ENCODE measurements at places on chromosomes 2 and 18.

DNA sequence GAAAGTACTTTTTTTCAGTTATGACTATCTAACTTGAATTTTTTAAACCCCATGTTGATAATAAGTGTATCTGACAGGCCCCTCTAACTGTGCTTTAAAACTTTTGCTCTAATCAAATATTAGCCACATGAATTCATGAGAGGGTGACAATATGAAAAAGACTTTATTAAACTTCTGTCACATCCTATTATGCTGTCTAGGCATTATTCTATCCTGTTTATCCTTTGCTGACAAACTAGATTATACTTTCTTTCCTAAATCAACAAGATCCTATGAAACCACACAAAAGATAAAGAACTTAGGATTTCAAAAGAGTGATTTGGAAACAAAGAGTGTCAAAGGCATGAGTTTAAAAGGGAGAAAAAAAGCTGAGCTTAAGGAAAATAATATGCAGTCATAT, 57.8 kb downstream of the ST6GAL2 start:
- DNase-seq = no peak

DNA sequence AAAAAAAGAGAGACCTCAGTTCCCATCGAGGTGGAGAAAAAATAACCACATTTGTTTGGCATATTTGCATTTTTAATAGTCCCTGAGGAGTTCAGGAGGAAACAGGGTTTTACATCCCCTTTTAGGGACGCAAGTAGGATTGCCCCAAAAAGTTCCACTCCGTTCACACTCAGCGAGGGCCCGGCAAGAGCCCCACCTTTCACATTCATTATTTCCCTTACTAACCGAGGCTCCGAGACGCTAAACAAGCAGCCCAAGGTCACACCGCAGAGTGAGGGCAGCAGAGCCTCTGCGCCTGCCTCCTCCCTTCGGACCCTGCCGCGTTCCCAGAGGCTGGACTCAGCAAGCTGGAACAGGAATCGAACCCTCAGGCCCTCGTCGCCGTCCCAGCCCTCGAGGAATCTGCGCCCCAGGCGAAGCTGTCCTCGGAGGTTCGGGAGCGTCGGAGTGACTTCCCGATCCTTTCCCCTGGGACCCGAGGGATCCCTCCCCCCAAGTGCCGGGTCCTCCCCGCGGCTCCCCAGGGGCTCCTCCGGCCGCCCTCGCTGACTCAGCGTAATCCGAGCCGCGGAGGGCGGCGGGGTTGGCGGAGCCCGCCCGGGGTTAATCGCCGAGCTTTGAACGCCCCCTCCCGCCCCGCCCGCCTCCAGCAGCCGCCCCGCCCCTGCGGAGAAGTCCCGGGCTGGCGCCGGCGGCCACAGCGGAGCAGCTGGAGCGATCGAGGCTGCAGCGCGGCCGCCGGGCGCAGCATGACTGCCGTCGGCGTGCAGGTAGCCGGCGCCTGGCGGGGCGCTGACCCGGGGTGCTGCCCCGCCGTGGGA, at the start of gene TMEM37:
TMEM37 (plus strand) TSS at position 700 of the 821 bp plus-strand sequence; CDS start at position 750, 50 bp downstream.
- DNase-seq = peak; percentile 40

- DNase-seq = peak; percentile 28
These were observed 9.0 kb downstream of the METTL21A start for GRCh38 chr2:207616185-207616584.

GRCh38 chr2:98348066-98348561, 1.9 kb downstream of the CNGA3 start:
- DNase-seq = no peak

DNA sequence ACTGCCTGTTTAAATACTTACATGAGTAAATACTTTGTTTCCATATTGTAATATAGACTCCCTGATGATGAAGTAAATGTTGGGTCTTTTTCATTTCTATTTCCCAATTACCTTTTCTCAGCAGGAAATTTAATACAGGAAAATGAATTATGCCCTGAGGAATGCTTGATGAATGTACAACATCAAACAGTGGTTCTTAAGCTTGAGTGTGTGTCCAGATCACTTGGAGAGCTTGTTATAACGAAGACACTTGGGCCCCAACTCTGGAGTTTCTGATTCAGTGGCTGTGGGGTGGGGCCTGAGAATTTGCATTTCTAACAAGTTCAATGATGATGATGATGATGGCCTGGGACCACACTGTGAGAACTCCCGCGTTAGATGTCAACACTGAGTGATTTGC, 7.1 kb upstream of the ME2 start:
- no peak for DNase-seq

DNA sequence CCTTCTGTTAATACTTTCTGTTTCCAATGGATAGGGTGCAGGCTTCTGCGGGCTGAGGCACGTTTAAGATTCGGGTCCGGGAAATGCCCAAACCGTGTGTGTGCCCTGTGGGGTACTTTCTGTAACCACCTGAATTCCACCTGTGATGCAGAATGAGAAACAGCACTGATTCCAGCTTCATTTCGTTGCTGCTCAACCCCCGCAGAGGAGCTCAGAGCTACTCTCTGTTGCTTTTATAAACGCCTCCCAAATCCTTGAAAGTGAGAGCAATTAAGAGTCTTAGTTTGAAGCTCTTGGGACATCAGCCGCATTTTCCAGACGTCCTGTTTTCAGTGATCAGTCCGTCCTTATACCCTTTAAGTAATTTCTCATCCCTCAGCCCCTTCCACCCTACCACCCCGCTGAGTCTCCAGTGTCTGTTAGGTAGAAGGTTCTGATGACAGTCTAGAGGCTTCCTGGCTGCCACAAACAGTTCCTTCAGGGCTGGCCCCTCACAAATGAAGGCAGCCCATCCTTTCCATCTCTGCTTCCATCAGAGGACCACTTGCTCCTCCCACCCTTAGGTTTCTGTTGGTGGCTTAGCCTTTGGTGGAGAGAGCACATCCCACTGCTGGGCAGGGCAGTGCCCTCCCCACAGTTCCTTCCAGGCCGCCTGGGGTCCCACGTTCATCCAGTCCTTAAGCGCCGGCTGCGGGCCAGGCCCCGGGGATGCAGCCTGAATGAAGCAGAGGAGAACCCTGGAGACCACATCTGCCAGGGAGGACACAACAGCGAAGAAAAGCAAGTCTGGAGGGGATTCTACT, 230.1 kb downstream of the SEPTIN10 start:
- no peak for DNase-seq

- DNase-seq = peak; percentile 100
These were observed 150.7 kb upstream of the DLX2 start for GRCh38 chr2:172253190-172254052.

DNA sequence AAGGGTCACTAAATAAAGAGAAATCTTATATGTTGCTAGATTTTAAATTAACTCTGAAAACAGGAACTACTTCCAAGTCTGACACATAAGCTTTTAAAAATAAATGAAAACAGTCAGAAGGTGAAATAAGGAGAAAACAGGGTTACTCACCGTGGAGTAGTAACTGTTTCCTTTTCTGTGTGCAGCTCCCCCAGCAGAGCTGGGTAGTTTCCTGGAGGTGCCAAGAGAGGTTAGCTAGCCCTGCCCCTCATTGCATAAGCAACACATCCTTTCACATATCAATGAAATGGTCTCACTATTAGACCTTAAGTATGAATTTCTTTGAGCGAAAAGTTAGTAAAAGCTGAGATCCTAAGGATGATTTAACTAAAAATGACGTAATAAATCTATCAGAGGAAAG, 54.0 kb upstream of the GPR75 start:
- DNase-seq = peak; percentile 32

DNA sequence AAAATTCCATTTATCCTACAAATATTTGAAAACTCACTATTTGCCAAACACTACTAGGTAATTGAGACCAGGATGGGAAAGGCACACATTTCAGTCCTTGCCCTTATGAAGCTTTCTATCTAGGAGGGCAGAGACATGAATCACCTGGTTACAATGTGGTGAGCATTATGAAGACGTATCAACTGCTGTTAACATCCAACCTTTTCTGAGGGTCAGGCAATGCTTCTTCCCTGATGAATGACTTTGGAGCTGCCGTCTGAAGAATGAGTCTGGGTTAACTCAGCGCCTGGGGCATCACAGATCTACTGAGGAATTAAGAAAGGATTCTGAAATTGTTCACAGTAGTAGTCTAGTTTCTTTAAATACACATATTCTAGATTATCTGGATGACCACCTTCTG, 62.1 kb upstream of the NOSTRIN start:
- no peak for DNase-seq

GRCh38 chr2:230930928-230931555, 6.0 kb upstream of the GPR55 start:
- no peak for DNase-seq

DNA sequence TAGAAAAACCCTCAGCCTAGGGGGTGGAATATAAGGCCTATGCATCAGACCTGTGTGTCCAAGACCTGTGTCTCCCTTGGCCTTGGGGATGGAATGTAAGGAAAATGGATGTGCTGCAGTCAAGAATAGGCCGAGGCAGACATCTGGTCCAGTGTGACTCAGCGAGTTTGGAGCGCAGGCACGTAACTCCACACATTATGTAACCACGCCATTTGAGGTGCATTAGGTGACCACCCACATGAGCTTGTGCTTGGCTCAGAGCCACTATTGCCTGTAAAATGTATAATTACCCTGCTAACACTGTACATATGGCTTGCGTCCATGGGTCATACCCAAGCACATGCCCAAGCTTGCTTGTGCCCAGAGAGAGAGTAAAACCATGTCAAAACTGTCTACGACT, 580.9 kb upstream of the HNMT start:
- no peak for DNase-seq

DNA sequence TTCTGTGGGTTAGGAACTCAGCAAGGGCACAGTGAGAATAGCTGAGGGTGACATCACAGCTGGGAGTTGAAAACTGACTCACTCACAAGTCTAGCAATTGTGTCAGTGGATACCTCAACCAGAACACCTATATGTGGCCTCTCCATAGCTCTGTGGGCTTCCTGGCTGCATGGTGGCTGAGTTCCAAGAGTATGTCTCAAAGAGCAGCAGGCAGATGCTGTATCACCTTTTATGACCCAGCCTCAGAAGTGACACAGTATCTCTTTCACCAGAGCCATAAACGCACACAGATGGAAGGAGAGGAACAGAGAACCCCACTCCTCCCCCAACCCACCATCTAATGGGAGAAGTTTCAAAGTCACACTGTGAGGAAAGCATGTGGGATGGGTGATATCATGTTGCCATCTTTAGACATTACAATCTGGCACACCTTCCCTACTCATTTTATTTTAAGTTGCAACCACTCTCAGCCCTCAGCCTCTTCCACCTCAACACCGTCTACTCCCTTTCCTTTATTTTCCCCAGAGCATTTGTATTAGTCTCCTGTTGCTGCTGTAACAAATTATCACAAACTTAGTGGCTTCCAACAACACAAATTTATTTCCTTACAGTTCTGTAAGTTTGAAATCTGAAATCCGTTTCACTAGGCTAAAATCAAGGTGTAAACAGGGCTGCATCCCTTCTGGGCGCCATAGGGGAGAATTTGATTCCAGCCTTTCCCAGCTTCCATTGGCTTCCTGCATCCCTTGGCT, 134.6 kb upstream of the SPATS2L start:
- DNase-seq = no peak

DNA sequence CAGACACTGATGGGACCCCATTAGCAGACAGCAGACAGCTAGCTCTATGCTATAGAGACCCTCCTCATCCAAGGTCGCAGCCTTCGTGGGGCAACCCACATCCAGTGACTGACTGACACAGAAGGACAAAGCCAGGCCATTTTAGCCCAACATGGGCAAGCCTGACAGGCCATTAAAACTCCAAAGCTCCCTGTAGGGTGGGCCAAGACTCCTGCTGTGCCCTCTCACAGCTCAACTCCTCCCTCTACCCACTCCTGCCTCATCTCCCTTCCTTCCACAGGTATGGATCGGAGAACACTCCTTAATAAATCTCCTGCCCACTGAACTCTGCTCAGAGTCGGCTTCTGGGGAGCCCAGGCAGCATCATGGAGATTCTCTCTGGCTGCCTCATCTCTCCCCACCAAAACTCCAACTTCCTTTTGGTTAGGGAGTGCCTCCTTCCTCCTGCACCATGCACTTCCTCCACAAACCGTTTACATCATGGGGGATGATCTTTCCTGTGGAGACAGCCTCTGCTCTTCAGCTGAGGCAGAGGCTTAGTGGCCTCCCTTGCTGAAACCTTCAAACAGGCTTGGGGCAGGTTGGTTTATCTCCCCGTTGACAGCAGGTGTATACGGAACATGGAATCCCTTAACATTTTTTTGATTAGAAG, 86.5 kb downstream of the ACTR3 start:
- no peak for DNase-seq

- peak; percentile 42 for DNase-seq
These were observed 20.9 kb downstream of the THNSL2 start for GRCh38 chr2:88190808-88191721.

GRCh38 chr2:205695460-205695991, 13.2 kb downstream of the NRP2 start:
- DNase-seq = peak; percentile 73

DNA sequence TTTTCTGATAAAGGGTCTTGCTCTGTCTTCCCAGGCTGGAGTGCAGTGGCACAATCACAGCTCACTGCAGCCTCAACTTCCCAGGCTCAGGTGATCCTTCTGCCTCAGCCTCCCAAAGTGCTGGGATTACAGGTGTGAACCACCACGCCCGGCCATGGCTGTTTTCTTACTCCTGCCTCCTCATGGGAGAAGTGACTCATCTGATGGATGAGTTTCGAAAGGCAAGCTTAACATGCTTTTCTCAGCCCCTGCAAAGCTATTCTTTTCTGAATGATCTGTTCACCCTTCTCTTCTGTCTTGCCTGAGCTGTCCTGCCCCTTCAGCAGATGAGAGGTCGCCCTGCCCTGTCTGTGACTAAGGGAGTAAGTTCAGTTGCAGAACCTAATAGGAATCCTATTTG, 929 bp upstream of the CREG2 start:
- DNase-seq = peak; percentile 51

- no peak for DNase-seq
These were observed 154.6 kb downstream of the ERBB4 start for GRCh38 chr2:212384027-212384426.

DNA sequence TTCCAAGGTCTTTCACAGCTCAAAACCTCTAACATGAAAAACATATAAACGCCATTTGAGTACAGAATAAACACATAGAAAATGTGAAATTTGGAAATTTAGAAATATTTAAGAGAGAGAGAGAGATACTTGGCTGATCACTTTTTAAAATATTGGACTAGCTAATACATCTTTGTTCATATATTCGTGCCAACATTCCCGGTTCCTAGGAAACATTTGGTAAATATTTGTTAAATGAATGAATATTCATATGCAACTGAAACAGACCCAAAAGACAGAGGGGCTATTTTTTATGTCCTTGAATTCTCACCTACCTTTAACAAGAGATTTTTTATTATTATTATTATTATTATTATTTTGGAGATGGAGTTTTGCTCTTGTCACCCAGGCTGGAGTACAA, 8.3 kb upstream of the COLEC12 start:
- no peak for DNase-seq

GRCh38 chr2:79083597-79084251, 4.1 kb downstream of the REG1B start:
- no peak for DNase-seq

DNA sequence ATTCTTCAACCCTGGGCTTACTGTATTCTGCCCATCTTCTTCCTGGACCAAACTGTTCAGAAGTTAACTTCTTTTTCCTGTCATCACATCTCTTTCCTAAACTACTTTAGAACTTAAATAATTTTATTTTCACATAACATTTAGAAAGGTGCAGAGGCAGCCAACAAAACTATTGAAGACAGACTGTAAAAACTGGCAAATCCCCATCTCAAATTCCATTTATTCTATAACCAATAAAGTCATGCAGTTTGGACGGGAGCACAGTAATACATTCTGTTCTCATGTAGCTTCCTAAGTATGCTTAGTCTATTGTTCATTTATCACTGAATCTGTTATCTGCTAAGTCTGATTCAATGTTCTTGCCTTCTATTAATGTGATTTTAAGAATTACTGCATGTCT, 99.1 kb downstream of the SMAD2 start:
- peak; percentile 46 for DNase-seq

GRCh38 chr18:10015288-10015701, 101.5 kb downstream of the VAPA start:
- peak; percentile 51 for DNase-seq

Measured in fibroblast of the aortic adventitia (primary cell).